ENCODE measurements at places on chromosomes 13 and 19.

- DNase-seq, result no peak
Measured at GRCh38 chr19:7916955-7917266, 2.3 kb downstream of the TGFBR3L start.

DNA sequence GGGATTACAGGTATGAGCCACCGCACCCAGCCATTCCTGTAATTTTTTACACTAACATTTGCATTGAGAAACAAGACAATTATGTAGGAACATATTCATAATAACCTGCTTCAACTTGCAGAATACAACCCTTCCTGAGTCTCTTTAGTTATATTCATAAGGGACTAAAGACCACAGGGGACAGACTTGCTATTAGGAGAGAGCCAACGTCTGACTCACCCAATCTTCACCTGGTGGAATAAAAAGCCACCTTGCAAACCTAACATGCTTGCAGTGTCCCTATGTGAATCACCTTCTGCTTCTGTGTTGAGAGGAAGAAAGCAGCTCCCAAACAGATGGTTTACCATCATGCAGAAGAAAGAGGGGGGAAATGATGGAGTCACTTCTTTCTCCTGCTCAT is 456.1 kb downstream of the PCDH9 start:
- DNase-seq, result no peak

GRCh38 chr13:33099860-33100259 is 83.6 kb downstream of the KL start:
- no peak for DNase-seq

DNA sequence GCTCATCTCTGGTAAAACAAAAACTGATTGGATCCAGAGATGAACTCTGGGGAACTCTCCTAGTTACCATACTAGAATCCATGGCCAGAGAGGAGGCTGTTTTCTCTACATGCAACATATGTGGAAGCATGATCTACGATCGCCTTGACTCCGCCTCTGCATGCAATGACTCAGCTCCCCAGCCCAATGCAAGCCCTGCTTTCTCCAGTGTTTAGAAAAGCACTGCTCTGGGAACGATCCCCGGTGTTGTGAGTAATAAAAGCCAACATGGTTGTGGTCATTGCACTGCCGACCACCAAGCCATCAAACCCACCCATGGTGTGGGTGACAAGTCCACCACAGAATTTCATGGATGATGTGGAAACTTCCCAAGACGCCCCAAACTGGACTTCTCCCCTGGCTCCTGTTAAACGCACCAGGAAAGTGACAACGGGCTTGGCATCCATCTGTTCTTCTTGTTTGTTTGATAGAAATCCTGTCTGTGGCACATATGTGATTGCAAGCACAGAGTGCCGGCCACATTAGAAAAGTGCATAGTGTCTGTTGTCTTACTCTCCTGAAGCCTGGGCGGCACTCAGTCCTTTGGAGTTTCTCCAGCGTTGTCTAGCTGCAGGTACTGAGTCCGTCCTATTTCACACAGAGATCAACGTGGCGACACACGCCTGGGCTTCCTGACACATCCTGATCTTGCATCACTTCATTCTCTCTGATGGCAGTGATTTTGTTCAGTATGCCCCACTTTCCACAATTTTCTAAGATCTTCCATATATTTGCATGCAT is 36.4 kb upstream of the VSTM2B start:
- no peak for DNase-seq

GRCh38 chr19:37251308-37252229 is 33.6 kb downstream of the ZNF383 start:
- no peak for DNase-seq

- DNase-seq, result no peak
Measured at GRCh38 chr13:39129213-39129612, 91.0 kb downstream of the NHLRC3 start.

DNA sequence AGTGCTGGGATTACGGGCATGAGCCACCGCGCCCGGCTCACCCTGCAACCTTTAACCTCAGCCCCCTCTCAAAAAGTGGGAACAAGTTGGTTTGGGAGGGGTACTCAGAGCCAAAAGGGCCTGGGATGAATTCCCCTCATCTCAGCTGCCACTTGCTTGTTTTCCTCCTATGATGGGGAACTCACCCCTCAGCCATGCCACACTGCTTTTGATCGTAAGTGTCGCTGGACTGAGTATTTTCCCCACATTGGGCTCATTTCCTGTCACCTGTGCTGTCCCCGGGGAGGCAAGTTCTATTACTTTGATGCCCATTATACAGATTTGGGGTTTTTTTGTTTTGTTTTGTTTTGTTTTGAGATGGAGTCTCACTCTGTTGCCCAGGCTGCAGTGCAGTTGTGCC is 6.5 kb downstream of the R3HDM4 start:
- no peak for DNase-seq

GRCh38 chr13:49939321-49939720 is 3.2 kb upstream of the SPRYD7 start:
- DNase-seq, result no peak

DNA sequence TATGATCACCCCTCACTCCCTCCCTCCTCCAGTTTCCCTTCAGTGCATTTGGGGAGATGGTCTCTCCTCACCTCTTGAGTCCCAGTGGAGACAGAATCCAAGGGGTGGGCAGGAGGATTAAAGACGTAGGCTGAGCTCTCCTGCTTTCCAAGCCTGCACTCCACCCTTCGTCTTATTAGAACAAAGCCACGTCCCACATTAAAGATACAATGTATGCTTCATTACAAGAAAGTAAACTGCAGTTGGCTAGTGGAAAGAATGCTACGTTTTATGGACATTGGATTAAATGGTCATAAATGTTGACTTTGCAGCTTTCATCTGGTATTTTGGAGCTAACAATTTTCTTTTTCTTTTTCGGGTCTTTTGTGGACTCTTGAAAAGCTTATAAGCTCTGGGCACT is 1.5 kb upstream of the KLK11 start:
- DNase-seq, result no peak

DNA sequence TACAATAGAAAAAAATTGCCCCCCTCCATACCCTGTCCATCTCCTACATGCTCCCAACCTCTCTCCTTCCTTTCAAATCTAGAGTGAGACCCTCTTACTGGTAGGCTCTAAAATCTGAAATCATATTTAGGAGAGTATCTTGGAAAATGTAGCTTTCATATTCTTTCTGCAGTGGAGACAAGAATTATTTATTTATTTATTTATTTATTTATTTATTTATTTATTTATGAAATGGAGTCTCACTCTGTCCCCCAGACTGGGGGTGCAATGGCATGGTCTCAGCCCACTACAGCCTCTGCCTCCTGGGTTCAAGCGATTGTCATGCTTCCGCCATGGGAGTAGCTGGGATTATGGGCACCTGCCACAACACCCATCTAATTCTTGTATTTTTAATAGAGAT is 174.1 kb upstream of the MYO16 start:
- no peak for DNase-seq

DNA sequence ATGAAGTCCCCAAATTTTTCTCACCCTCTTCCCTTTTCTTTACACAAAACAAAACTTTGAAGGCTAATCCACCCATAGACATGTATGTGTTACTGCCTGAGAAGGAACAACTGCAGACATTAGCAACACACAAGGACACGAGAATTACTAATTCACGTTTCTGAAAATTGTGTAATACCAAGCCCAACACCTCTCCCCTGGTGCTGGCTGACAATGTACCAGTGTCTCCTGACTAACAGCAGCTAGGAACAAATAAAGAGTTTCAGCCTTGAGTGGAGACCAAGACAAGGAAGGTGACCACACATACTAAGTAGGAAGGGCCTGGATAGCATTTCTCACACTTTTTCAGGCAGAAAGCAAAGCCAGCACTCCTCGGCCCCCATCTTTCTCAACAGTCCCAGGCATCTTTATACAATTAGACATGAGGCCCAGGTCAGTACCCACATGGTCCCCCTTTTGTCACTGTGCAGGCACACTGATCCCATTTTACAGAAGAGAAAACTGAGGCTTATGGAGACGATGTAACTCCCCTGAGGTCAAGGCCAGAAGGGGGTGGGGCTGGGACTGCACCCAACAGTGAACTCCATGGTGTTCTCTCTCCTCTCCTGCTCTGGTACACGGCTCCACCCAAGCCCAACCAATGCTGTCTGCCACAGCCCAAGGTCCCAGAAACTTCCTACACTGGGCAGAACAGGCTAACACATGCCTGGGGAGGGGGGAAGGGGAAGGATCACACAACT is 8.7 kb downstream of the BRD4 start:
- DNase-seq, result no peak

DNA sequence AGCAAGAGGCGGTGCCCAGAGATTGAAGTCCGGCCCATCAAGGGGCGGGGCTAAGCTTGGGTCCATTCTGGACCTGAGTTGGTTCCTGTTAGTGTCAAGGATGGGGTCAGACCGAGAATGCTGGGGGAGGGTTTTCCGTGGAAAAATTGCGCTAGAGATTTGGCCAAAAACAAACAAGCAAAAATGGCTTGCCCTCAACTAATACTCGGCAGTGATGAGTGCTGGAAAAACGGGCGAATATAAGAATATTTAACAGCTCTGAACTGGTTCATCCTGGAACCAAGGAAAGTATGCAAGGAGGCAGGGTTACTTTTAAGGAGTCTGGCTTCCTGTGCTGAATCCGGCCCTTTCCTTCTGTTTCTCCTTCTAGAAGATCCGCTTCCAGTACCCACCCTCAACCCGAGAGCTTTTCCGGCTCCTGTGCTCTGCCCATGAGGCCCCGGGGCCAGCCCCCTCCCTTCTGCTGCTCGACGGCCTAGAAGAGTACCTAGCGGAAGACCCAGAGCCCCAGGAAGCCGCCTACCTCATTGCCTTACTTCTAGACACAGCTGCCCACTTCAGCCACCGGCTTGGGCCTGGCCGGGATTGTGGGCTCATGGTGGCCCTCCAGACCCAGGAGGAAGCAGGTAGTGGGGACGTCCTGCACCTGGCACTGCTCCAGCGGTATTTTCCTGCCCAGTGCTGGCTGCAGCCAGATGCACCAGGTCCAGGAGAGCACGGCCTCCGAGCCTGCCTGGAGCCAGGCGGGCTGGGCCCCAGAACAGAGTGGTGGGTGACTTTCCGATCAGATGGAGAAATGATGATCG is 880 bp downstream of the SWSAP1 start:
- peak; percentile 32 for DNase-seq

DNA sequence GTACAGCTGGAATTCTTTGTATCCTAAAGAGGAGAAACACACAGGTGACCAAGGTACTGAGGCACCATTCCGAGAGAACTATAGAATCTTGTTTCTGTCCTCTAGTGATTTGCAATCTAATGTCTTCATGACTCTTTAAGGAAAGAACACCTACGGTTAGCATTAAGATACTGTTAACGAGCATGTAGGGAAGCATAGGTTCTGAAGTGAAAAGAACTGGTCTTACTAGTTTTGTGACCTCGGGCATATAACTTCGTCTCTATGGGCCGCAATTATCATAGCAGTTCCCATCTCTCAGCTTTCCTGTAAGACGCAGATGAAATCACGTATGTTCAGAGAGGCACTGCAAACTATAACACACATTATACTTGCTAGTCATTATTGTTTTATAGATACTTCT is 193.0 kb upstream of the NBEA start:
- no peak for DNase-seq

GRCh38 chr13:91459485-91459884 is 61.1 kb downstream of the GPC5 start:
- DNase-seq, result no peak

DNA sequence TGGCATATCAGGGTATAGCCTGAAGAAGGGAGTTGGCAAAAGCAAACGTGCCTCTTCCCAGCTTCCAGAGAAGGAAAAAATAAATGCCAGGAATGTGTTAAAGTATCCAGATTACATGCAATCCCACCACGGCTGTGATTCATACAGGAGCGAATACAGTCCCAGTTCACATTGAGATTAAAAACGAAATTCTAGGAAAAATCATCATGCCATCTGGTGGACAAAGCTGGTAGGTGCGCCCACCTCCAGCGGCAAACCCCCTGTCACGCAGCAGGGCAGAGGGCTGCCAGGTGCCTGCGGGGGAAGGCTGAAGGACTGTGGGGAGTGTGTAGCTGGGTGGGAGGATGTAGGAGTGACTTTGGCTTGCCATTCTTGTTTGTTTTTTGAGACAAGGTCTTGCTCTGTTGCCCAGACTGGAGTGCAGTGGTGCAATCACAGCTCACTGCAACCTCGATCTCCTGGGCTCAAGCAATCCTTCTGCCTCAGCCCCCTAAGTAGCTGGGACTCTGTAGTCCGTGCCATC is 6.4 kb upstream of the DMWD start:
- DNase-seq, result peak; percentile 39

Measured in stimulated activated CD4-positive, alpha-beta T cell treated with anti-CD3 and anti-CD28 coated beads, TNF-alpha, amount 100 ng/mL, for 4 hours (primary cell).